ENCODE measurements at places on chromosomes 12 and 14. TPM values are rescaled to one million over a fixed set of nuclear protein-coding genes. Genes with fewer than 3 reads are reported as not detected.

The ENDOU gene
- not detected for total RNA-seq

The SLC25A21 gene
- 1.1 TPM for total RNA-seq

The KRT80 gene
- 27.4 TPM for total RNA-seq

The FOS gene
- 139 TPM for total RNA-seq

The SLCO1B1 gene
- not detected for total RNA-seq

Data from MCF 10A (cell line).